ENCODE measurements at places on chromosomes 12 and 14.

DNA sequence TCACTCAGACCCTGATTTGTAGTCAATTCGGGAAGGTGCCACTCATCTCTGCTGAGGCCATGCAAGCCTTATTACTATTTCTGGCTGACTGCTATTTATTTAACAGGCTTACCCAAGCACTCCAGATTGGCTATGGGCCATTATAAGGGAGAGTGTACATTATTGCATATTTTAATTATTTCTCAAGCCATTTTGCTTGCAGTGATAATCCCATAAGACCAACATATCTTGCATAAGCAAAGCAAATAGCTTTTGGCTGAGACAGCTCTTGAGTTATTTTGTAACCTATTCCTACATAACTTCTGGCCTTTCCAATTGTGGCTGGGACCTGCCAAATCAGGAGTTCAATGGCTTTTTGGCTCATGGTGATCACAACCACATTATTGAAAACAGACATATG, 509.6 kb upstream of the USP15 start:
- no peak for DNase-seq

GRCh38 chr12:27436029-27436428, 10.5 kb upstream of the SMCO2 start:
- DNase-seq: no peak

DNA sequence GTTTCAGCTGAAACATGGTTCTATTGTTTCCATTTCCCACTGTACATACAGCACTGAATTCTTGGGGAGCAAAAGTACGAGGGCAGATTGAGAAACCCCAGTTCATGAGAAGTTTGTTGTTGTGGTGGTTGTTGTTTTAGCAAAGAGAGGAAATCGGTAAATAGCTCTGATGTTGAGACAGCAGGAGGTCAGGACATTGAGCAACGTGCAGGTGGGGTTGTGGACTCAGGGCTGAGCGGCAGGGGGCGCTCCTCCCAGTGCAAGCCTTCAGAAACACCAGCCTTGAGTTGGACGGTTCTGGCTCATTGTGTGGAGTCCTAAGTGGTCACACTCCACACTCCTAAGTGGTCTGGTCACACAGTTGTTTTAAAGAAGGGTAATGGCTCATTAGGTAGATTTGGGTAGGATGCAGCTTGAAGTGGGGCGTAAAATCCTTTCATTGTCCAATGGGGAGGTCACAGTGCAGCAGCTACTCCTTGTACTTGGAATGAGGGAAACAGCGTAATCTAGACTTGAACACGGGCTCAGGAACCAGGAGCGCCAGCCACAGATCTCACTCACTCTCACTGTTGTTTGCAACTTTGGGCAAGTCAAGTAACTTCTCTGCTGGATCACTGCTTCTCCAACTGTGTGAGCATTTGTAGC, 14.5 kb upstream of the PWP1 start:
- peak; percentile 34 for DNase-seq

DNA sequence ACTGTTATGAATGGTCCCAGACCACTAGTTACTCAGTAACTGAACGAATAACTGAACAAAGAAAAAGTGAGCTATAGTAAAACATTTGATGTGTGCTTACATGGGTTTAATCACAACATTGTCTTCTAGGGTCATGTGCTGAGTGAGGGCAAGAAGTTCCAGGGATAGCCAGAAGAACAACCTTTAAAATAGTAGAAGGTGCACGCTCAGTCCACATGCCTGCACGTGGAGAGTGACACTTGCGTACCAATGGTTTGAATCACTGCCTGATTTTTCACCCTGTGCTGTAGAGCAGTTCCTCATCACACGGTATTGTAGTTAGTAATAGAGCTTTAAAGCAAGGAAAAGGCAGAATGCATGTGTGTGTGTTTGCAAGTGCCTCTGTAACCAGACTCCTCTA, 224.2 kb downstream of the EGLN3 start:
- no peak for DNase-seq

All from NCI-H345 (cell line).